ENCODE measurements at places on chromosomes 13 and 19.

DNA sequence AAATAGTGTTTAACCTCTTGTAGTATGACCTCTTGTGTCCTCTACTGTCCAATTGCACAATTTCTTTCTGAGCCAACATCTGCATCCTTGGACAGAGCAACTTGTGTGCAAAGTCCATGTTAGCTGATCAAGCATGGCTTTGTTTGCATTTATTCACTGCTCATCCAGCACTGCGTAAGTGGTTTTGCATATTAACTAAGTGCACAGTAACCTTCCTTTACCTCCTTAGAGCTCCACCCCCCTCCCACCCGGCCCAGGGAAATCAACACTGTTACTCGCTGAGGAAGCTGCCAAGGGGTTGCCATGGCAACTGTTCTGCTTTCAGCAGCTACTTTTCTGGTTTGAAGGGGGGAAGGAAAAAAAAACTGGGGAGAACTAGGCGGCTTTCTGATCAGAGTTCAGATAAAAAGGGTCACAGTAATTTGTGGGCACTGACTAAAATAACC, 153.5 kb upstream of the KLF12 start:
- peak; percentile 83 for DNase-seq

GRCh38 chr13:75102001-75102716, 379.8 kb downstream of the TBC1D4 start:
- no peak for DNase-seq

GRCh38 chr13:32234914-32235313, 80.2 kb downstream of the ZAR1L start:
- no peak for DNase-seq

DNA sequence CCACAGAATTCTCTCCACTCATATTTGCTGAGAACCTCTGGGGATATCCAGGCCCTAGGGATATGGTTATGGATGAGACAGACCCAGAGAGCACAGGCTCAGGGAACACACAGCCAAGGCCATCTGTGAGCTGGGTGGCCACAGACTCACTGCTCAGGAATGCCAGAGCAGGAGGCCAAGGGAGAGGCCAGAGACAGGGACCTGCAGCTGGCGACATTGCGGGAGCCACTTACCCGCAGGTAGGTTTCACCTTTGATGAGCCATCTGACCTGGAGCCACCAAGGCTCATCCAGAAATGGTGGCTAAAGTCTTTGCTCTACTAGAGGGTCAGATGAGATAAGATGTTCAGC, 29.4 kb downstream of the CCNE1 start:
- no peak for DNase-seq

- DNase-seq, result no peak
These were observed 36.3 kb upstream of the FLT1 start for GRCh38 chr13:28531077-28531844.

- no peak for DNase-seq
These were observed 608.3 kb downstream of the PCDH17 start for GRCh38 chr13:58239774-58240268.

DNA sequence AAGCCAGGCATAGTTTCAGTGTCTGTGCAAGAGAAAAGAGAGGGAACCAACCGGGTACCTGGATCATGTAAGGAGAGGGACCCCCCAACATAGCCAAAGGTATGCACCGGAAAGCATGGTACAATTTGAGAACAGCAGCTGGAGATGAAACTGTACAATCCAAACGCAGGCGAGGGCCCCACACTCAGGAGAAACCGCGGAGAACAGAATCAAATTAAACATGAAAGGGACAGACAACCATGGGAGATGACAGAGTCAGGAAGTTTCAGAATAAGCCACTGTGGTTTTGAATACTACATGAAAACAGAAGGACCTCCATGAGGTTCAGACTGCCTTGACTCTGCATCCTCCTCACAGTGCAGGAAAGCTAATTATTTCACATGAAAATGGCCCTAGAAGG, 62.9 kb upstream of the SPATA13 start:
- no peak for DNase-seq

GRCh38 chr19:18160971-18161635, 8.1 kb downstream of the PIK3R2 start:
- DNase-seq, result no peak

DNA sequence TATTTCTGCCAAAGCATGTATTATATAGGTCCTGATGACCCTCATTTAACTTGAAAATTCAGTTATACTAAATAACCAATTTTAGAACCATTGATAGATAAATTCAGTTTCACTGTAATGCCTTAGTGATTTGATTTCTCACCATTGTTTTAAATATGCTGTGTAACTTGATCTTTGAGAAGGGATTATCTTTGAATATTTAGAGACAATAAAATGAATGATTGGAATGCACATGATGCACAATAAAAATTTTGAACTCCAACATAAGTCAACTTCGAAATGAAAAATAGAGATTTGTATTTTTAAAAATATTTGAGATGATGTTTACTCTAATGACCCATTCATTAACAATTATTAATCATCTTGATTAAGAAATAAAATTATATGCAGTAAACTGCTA, 654.5 kb downstream of the OLFM4 start:
- DNase-seq, result no peak

DNA sequence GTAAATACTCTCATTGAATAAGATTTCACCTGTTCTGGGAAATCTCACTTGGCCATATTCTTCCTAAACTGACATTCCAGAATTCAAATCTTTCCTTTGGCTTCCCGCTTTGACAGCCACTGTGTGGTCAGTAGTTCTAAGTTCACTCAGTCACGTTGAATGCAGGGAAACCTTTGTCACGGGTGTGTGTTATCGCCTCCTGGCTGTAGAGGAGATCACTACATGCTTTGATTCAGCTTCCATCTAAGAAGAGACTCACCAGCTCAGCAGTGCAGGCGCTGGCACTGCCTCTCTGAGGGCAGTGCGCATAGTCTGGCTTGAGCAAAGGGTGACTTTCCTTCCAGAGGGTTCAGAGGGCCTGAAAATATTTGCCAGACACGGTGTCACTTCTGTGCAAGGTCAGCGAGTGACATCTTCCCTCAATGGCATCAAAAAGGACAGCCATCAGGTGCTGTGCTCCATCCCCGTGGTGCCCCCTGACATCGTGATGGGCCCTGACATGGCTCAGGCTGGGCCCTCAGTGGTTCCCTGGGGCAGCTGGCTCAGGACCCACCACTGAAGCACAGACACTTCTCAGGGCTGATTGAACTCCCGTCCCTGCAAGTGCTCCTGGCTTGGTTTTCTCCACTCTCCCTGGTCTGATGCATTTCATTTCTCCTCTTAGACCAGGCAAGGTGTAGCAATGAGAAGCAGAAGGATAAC, 635.4 kb upstream of the ARGLU1 start:
- DNase-seq, result no peak

GRCh38 chr13:85216576-85216975, 582.6 kb downstream of the SLITRK6 start:
- DNase-seq, result no peak

GRCh38 chr13:49464085-49464484, 20.0 kb downstream of the SETDB2 start:
- no peak for DNase-seq

DNA sequence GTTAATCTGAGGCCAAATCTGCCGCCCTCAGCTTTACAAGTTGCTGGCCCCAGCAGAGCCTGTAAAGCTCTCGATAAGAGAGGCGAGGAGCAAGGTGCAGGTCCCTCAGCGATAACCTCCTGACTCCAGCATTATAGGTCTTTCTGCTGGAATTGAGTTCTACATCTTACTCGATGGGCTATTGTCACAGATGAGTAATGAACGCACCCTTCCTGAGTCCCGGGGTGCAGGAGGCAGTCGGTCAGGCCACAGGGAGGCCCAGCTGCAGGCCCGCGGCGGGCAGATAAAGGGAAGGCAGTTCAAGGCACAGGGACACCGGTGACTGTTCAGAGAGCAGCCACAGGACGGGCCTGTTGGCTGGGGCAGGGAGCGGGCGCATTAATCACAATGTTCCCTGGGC, 157.6 kb upstream of the OBI1 start:
- no peak for DNase-seq

DNA sequence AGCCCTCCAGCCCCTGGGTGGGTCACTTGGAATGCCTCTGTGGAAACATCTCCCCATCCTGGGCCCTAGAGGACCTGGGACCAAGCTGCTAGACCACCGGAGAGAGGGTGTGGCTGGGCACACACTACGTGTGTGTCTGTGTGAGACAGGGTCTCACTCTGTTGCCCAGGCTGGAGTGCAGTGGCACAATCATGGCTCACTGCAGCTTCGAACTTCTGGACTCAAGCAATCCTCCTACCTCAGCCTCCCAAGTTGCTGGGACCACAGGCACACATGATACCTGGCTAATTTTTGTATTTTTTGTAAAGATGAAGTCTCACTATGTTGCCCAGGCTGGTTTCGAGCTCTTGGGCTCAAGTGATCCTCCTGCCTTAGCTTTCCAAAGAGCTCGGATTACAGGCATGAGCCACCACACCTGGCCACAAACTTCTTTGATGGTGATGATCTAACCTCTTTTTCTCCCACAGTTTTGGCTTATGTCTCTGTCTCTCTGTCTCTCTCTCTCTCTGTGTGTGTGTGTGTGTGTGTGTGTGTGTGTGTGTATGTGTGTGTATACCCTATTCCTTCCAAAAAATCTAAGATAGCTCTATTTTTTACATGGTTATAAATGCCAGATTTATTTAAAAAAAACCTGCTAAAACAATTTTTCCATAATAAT, 32.1 kb upstream of the SLC7A9 start:
- no peak for DNase-seq

DNA sequence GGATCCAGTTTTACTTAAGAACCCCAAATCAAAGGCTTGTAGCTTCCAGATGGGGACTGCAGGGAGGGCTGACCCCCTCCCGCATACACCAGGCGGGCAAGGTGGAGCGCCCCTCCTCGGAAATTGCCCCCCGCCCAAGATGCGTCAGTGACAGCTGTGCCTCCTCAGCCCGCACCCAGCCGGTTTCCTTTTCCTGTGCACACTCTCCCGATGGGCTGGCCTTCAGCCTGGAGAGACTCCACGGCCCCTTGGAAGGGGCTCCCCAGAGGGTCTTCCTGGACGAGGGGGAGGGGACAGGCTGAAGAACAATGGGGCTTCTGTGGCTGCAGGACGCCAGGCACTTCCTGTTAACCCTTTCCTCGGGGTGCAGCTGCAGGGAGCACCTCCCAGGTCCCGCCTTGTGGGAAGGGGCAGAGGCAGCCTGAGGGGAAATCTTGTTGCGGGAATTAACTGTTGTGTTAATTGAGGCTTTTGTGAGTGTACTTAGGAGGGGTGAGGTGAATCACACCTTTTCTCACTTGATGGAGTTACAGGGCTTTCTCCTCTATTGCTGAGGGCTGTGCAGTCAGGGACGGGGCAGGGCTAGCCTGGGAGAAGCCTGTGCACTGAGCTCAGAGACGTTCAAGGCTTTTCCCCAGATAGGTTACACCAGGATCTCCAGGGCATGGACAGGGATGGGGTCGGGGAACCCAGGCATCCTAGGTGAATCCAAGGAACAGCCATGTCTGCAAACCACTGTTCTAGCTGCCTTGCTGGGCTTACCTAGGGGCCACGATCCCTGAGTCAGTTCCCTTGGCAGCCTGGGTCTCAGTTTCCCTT, 14.3 kb downstream of the IER2 start:
- DNase-seq, result peak; percentile 72

GRCh38 chr13:95033890-95034289, 267.4 kb downstream of the ABCC4 start:
- DNase-seq, result no peak

- DNase-seq, result no peak
These were observed 42.3 kb downstream of the USPL1 start for GRCh38 chr13:30659980-30660379.

DNA sequence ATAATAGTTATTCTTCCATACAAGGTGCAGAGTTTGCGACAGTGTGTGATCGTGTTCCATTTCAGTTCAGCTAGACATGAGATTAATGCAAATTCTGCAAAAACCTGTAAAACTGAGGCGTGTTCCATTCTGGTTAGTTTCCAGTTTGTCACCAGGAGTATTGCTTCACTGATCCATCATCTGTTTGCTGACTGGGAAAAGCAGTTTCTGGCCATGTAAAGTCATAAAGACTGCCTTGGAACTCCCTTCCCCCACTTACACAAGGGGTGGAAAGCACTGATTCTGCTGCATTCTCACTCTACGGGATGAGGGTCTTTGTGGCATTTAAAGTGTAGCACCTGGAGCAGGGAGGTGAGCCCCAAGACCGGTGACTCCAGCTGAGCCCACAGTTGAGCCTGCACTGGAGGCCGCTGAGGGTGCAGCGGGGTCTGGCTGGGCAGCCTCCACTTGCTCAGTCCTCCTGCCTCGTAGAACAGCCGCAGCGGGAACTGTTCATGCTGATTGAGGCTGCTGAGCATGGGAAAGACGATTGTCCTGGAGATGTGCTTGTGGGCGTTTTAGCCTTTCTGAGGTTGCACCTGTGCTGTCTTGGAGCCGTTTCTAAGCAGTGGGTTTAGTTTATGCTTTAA, 2.0 kb downstream of the ZNF57 start:
- DNase-seq, result no peak

GRCh38 chr19:54478677-54479266, 5.7 kb upstream of the CDC42EP5 start:
- DNase-seq, result no peak

DNA sequence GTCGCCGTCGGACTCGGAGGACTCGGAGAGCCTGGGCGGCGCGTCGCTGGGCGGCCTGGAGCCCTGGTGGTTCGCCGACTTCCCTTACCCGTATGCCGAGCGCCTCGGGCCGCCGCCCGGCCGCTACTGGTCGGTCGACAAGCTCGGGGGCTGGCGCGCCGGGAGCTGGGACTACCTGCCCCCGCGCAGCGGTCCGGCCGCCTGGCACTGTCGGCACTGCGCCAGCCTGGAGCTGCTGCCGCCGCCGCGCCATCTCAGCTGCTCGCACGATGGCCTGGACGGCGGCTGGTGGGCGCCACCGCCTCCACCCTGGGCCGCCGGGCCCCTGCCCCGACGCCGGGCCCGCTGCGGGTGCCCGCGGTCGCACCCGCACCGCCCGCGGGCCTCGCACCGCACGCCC, 2.5 kb upstream of the GRWD1 start:
- no peak for DNase-seq

DNA sequence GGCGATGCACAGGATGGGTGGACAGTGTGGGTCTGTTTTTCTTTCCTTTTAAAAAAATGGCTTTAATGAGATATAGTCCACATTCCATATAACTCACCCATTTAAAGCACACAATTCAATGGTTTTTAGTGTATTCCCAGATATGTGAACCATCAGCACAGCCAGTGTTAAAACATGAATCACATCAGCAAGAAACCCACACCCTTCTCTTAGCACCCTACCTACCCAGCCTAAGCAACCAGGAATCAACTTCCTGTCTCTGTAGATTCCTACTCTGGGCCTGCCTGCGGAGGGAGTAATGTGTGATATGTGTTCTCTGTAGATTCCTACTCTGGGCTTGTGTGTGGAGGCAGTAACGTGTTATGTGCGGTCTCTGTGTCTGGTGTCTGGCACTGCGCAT, 11.9 kb downstream of the TMEM255B start:
- DNase-seq, result no peak
